ENCODE measurements at places on chromosomes 12 and 14.

GRCh38 chr12:24389394-24389793 is 439.9 kb upstream of the SOX5 start:
- no peak for DNase-seq

DNA sequence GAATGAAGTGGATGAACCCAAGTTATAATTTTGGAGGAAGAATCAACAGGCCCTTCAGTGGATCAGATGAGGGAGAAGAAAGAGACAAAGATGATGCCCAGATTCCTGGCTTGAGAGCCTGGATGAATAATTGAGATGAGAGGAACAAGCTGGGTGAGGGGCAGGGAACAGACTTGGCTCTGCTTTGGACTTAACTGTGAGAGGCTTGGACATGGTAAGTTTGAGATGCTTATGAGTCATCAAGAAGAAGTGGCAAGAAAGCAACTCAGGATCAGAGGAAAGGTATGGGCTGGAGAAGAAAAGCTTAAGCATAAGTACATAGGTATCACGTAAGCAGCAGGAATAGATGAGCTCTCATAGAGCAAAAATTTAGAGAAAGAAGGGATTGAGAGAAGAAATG is 55.3 kb downstream of the FIGNL2 start:
- no peak for DNase-seq

DNA sequence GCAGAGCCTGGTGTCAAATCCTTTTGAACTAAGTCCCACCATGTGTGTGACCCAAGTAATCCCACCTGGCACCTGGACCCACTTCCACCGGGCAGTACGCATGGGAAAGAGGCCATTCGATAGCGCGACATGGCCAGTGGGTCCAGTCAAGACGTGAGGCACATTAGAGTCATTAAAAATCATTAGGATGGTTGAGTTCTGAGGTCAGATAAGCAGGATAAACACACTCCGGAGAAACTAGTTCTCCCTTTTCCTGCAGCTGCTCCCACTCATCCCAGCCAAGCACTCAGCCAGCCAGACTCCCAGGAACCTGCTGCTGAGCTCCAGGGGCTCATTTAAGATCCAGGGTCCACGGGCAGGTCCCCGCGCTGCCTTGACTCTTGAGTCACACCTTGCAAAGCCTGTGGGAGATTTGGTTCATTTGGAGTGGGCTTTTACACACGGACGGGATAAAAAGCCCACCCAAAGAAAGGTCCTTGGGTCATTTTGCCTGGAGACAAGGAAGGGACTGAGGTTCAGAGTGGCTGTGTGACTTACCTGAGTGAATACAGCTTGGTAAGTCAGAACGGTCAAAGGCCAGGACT is 313.9 kb downstream of the BCL11B start:
- DNase-seq: no peak

DNA sequence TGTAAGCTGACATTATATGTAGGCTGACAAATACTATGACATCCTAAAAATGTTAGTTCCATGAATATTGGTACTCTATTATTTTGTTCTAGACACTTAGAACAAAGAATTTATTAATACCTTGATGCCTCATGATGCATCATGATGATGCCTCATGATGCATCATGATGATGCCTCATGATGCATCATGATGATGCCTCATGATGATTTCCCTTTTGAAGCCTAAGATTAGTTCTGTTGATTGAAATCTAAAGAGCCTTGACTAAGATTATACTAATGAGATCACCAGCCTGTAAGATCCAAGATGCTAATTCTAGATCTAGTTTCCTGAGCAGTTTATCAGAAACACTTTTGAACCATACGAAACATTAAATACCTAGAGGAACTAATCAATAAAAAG is 4.6 kb upstream of the CEP128 start:
- DNase-seq: no peak

GRCh38 chr12:55818140-55818728 is 393 bp downstream of the ORMDL2 start:
- no peak for DNase-seq

GRCh38 chr14:75831952-75832351 is 149.8 kb downstream of the TGFB3 start:
- DNase-seq: no peak

GRCh38 chr12:2322554-2323120 is 269.9 kb downstream of the CACNA1C start:
- peak; percentile 29 for DNase-seq

- DNase-seq: no peak
Measured at GRCh38 chr14:53683229-53683628, 273.4 kb downstream of the BMP4 start.

- DNase-seq: no peak
Measured at GRCh38 chr14:94157197-94157596, 16.9 kb upstream of the PPP4R4 start.

DNA sequence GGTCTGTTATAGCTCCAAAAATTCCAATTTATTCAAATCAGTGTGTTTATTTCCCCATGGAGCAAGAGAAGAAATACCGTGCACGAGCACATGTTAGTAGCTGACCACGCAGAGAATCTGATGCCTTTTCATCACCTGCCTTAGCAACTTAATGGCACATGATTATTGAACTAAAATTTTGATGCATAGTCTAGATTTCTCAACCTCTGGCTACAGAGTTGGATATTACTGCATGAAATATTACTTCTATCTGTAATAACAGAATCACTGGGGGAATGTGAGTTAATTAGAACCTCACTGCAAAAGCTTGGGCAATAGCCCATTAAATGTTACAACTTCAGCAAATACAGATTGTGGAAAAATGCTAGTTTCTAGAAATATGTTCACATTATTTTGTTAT is 335.8 kb downstream of the FLRT2 start:
- DNase-seq: no peak

DNA sequence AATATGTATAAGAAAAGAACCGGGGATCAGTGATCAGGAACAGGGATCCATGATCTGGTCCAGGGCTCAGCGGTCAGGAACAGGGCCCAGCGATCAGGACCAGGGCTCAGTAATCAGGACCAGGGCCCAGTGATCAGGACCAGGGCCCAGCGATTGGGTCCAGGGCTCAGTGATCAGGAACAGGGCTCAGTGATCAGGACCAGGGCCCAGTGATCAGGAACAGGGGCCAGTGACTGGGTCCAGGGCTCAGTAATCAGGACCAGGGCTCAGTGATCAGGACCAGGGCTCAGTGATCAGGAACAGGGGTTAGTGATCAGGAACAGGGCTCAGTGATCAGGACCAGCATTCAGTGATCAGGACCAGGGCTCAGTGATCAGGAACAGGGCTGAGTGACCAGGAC is 56.3 kb downstream of the TMEM121 start:
- DNase-seq: peak; percentile 82

GRCh38 chr14:98210045-98210672 is 1061.8 kb downstream of the BCL11B start:
- DNase-seq: no peak

DNA sequence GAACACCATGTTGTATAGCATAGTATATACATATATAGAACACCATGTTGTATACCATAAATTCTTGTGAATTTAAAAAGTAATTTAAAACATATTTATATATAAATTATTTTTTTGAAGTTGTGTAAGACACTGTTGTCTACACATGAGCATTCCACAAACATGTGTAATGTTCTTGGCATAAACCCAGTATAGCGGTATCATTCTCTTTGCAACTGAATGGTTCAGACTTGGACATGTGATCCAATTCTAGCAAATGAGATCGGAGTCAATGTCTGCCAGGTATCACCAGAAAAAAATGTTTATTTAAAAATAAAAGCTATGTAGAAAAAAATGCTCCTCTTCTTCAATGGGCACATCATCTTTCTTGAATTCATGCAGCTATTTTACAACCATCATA is 33.9 kb downstream of the CEP290 start:
- no peak for DNase-seq

DNA sequence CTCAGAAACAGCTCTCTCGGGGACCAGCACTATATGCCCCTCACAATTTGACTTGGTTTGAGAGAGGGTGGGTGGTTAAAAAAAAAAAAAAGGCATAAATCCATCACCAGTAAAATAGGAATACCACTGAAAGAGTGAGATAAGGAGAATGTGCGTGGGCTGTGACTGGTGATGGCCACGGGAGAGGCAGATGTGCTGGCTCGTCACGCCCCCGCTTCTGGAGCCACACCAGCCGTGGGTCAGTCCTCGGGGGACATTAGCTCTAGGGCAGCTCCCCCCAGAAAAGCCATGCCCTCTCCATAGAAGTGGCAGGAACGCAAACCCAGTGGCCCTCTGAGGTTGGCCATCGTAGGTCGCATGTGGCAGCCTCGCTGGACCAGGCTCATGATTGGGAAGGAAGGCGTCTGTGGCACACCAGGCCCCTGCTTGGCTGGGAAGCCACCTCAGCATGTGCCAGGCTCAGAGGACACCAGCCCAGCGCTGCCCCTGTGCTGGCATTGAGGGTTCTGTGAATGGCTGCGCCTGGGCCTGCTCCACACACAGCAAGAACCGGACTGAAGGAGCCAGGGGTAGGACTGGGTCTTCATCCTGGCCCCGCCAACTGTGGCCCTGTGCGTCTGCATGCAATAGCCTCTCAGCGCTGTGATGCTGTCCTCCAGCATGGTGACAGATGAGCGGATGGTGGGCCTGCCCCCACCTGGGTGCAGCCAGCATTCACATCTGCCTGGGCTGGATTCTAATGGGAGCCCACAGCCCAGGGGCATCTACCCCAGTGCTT is 110.5 kb downstream of the PIWIL1 start:
- DNase-seq: no peak

DNA sequence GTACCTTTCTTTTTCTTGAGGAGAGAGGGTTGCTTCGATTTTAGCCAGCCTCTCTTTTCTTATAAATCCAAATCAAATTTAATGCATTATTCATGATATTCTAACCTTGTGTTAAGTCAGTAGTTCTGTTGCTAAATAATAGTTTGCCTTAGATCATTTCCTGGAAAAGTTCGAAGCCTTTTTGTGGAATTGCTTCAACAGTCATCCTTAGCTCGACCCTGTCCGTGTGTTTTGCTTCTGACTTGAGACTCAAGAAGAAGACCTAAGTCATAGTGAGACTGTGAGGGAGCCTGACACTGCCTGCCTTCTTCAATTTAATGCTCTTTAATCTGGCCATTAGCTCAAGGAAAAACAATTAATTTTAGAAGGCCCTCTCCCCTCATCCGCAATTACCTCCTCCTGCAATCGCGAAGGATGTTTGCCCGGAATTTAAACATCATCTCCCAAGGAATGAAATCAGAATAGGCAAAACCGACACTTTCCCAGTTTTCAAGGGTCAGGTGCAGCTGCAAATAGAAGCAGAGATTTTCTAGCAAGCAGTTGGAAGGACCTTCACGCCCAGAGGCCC is 453 bp upstream of the SLC4A8 start:
- DNase-seq: no peak

GRCh38 chr14:74905595-74906142 is 17.4 kb downstream of the RPS6KL1 start:
- DNase-seq: no peak

DNA sequence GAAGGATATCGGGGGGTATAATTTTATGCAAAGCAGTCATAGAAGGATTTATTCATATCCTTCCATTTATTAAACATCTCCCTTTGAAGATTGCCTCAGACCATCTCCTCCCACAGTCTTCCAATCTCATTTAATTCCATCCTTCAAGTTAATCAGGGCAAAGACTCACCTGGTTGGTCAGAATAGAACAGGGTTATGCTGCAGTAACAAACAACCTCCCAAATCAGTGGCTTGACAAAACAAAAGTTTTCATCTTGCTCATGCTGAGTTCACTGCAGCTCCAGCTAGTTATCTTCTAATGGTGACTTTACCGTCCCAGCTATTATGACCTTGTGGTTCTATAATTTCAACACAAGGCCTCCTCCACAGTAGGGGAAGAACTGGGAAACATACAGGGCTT is 48.8 kb upstream of the MTERF2 start:
- DNase-seq: no peak

DNA sequence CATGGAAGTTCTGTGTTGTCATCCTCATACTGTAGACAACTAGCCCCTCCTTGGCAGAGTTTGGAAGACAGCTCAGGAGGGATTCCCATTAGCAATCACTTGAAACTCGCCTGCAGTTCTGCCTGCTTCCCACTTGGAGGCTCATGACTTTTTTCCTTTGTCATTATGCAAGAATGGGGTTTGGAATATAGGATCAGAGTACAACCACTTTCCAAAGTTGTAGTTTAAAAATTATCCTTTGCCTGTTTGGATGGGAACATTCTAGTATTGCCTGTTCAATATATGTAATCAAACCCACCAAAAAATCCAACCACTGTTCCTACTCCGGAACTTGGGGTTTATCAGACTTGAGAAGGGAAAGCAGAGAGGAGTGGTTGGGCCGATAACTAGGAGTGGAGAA is 2.1 kb upstream of the GPD1 start:
- DNase-seq: no peak

DNA sequence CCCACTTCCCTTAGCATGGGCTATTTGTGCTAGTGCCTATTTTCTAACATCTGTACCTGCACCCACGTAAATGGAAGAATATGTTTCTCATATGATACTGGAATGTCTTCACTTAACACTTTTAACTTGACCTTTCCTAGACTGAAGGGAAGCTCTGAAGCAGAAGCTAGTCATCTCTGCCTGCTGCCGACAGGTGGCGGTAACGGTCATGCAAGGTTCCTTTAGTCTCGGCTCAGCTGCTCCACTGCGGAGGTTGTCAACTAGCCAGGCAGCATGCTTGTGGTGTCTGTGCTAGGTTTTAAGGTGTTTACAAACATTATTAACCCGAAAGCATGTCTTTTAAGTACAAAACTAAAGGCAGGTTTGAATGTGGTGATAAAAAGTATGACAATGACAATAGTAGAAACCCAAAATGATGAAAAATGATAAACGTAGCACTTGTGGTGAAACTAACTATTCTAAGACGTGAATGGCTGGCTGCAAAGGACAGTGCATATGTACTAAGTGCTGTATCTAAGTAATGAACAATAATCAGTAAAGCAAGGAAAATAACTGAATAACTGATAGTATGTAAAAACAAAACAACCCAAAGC is 117.2 kb downstream of the GRIN2B start:
- no peak for DNase-seq

GRCh38 chr14:79638672-79639266 is 572.5 kb downstream of the DIO2 start:
- DNase-seq: no peak

- DNase-seq: no peak
Measured at GRCh38 chr12:132279184-132279889, 50.1 kb downstream of the GALNT9 start.

DNA sequence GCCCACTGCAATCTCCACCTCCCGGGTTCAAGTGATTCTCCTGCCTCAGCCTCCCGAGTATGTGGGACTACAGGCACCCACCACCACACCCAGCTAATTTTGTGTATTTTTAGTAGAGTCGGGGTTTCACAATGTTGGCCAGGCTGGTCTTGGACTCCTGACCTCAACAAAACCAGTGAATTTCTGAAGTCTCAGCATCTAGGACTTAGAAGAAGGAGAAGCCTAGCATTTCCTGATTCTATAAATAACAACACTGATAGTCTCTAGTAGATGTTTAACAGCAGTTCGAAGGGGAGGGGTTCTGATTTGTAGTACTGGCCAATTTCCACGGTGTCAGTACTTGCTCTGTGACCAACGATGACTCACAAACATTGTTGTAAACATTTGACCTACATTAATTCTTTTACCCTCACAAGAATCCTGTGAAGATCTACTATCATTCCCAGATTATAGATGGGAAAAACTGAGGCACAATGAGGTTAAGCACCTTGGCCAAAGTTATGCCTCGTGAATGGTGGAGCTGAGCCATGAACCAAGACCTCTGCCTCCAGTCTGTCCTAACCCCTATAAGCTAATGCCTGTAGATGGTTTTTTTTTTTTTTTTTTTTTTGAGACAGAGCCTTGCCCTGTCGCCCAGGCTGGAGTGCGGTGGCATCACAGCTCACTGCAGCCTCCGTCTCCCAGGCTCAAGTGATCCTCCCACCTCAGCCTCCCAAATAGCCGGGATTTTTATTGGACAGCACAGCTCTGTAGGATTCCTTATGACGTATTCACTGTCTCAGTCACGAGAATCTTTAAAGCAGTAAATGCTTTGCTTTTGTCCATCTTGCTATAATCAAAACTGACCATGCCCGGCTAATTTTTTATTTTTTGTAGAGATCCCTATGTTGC is 5.2 kb downstream of the P2RX4 start:
- no peak for DNase-seq

All from RWPE2 (cell line).